Activated T-helper 1 cell treated with anti-CD3 and anti-CD28 coated beads, Interleukin-12 subunit alpha, Interleukin-12 subunit beta, Interleukin-2, Interleukin-4 antibody, amounts not matched to agents 30 ng/mL and 10 ng/mL and 1 ng/mL, durations not matched to agents 14 hours and 24 hours and 36 hours (primary cell): ENCODE measurements at places on chromosomes 6 and 20. TPM values are rescaled to one million over a fixed set of nuclear protein-coding genes. Genes with fewer than 3 reads are reported as not detected.
A peak's percentile ranks its signal among the peaks of the same experiment; 100 is the strongest.

Gene SNAP25
- 3.7 and 3.9 TPM in 2 replicates for total RNA-seq

- H3K36me3 ChIP-seq = no peaks in the 10 kb centered on the region
- no peaks in the 10 kb centered on the region for H3K27me3 ChIP-seq
- H3K4me1 ChIP-seq = no peaks in the 10 kb centered on the region
Measured at GRCh38 chr6:70210462-70210861, 92.4 kb downstream of the COL9A1 start.

Gene AVP
- total RNA-seq = not detected in 2 replicates

- no peak overlapping the region for H3K4me3 ChIP-seq
- H3K4me1 ChIP-seq = no peaks in the 10 kb centered on the region
- DNase-seq = no peak
- H3K36me3 ChIP-seq = no peaks in the 10 kb centered on the region
- no peaks in the 10 kb centered on the region for H3K27me3 ChIP-seq
Measured at GRCh38 chr6:165895421-165896165, 232.6 kb upstream of the PDE10A start.

Gene KCNK17
- total RNA-seq = not detected in 2 replicates

DNA sequence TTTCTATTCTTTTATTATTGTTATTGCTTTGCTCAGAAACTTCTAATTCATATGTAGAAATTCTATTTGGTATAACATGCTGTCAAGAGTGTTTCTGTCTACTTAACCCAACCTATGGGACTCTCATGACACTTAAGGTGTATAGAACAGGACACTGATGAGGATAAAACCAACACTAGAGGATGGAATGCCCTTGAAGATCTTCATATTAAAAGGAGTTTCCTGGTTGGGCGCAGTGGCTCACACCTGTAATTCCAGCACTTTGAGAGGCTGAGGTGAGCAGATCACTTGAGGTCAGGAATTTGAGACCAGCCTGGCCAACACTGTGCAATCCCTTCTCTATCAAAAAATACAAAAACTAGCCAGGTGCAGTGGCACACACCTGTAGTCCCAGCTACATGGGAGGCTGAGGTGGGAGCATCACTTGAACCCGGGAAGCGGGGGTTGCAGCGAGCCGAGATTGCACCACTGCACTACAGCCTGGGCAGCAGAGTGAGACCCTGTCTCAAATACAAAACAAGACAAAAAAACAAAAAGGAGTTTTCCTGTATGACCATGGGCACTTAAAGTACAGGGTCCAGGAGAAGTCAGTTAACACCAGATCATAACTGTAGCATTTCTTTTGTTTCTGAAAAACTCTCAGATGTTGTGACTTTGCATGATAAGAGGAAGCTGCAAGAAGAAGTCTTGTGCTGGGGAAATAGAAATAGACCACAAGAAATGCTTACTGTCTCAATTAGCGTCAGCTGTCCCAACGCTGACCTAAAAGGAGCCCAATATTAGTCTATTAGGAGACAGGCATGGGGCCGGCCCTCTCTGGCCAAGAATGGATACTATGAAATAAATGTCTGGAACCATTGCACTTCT, 38.9 kb upstream of the CD2AP start:
- peaks cover 5% of the 10 kb centered on the region for H3K4me1 ChIP-seq
- H3K4me3 ChIP-seq = no peak overlapping the region
- no peaks in the 10 kb centered on the region for H3K36me3 ChIP-seq
- peaks cover 11% of the 10 kb centered on the region for H3K27me3 ChIP-seq
- DNase-seq = no peak

- peaks cover 8% of the 10 kb centered on the region for H3K27me3 ChIP-seq
- H3K4me3 ChIP-seq = no peak overlapping the region
- no peak for DNase-seq
- H3K27ac ChIP-seq = no peak overlapping the region
- no peaks in the 10 kb centered on the region for H3K4me1 ChIP-seq
- no peaks in the 10 kb centered on the region for H3K36me3 ChIP-seq
Measured at GRCh38 chr20:13205848-13206434, 15.1 kb upstream of the ISM1 start.

- no peak overlapping the region for H3K4me3 ChIP-seq
- no peak for DNase-seq
- H3K36me3 ChIP-seq = no peaks in the 10 kb centered on the region
- no peak overlapping the region for H3K27ac ChIP-seq
Measured at GRCh38 chr20:61588411-61589385, 336.6 kb downstream of the CDH4 start.

Gene C6orf163
- 1.2 and 1.6 TPM in 2 replicates for total RNA-seq

- DNase-seq = no peak
- peaks cover 25% of the 10 kb centered on the region for H3K27me3 ChIP-seq
- H3K4me1 ChIP-seq = peaks cover 3% of the 10 kb centered on the region
- no peak overlapping the region for H3K27ac ChIP-seq
Measured at GRCh38 chr6:125357515-125358256, 55.9 kb upstream of the HDDC2 start.

- H3K27ac ChIP-seq = no peak overlapping the region
- no peaks in the 10 kb centered on the region for H3K36me3 ChIP-seq
- DNase-seq = no peak
- H3K4me1 ChIP-seq = no peaks in the 10 kb centered on the region
- H3K4me3 ChIP-seq = no peak overlapping the region
Measured at GRCh38 chr6:57305107-57305506, 12.3 kb upstream of the PRIM2 start.

Gene NEDD9
- 53.2 and 62.1 TPM in 2 replicates for total RNA-seq

Gene CALHM5
- total RNA-seq = not detected in 2 replicates

GRCh38 chr6:63808576-63808975, 173.0 kb downstream of the PHF3 start:
- DNase-seq = no peak
- no peak overlapping the region for H3K27ac ChIP-seq
- H3K36me3 ChIP-seq = no peaks in the 10 kb centered on the region
- H3K4me1 ChIP-seq = no peaks in the 10 kb centered on the region

DNA sequence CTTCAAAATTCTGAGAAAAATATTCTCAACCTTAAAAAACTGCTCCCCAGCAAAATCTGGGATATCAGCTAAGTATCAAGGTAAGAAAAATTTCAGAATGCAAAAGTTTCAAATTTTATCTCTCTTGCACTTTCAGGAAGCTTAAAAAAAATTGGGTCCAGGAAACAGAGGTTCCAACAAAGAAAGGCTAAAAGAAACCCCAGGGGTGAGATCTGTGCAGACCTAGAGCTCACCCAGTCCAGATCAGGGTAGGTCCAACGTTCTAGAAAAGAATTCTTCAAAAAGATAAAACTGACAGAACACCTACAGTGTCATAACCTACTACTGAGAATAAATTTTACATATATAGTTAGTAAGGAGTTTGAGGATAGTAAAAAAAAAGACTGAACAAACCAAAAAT, 23.5 kb downstream of the ILRUN start:
- peaks cover 9% of the 10 kb centered on the region for H3K36me3 ChIP-seq
- H3K4me3 ChIP-seq = peak overlapping the region; percentile 69
- H3K4me1 ChIP-seq = peaks cover 55% of the 10 kb centered on the region
- no peaks in the 10 kb centered on the region for H3K27me3 ChIP-seq
- DNase-seq = no peak
- peak overlapping the region; percentile 97 for H3K27ac ChIP-seq

DNA sequence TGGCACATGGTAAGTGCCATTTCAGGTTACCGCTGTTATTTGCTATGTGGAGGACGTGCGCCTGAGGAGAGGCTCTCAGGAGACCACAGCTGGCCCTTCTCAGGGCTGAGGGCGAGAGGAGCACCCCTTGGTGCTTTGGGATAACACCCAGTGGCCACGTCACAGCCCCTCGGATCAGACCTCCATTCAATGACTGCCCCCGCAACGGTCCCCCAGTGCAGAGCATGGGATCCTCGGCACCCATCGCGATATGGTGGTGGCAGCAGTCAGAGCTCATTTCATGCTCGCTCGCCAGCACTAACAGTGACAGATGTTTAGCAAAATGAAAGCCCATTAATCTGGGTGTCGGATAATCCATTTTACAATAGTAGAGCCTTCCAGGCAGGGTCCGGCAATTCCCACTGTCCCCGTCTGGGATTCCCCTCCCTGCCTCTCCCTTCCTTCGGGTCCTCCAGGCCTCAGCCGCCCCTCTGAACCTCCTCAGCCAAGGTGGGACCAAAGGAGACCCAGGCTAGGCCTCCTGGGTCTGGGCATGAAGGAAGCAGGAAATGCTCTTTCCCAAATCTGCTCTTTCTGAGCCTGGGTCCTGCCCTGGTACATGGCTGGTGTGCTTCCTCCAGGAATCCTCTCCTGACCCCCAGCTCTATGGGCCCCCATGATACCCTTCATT, 117.1 kb downstream of the GRM4 start:
- no peaks in the 10 kb centered on the region for H3K36me3 ChIP-seq
- H3K4me1 ChIP-seq = no peaks in the 10 kb centered on the region
- no peak overlapping the region for H3K4me3 ChIP-seq
- no peak for DNase-seq
- H3K27ac ChIP-seq = no peak overlapping the region
